ENCODE measurements at places on chromosomes 2 and 18.

DNA sequence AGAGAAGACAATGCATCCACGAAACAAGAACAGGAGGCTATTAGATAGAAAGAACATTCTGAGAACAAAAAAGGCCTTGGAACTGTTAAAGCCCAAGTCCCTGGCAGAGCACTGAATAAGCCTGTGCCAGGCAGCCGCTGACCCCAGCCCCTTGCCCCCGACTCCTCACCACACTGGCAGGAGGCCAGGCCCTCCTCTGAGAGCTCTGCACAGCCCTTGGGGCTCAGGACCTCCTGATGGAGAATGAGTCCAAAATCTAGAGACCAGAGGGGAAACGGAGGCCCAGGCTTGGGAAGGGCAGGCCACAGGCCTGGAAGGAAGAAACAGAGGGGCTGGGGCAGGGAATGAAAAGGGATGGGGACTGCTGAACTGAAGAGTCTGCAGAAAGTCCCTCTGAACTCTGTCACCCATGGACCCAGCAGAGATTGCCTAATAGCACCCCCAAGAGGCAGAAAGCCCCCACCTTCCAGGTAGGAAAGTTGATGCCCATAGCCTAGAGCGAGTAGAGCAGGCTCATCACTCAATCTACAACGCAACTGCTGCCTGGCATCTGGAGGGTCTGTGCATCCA lies 18.3 kb upstream of the TNS1 start:
- no peaks in the 10 kb centered on the region for H3K27me3 ChIP-seq
- no peak overlapping the region for H3K4me3 ChIP-seq
- no peak for DNase-seq
- H3K36me3 ChIP-seq = no peaks in the 10 kb centered on the region
- H3K27ac ChIP-seq = no peak overlapping the region
- H3K4me1 ChIP-seq = no peaks in the 10 kb centered on the region

GRCh38 chr2:689237-689636 lies 12.0 kb upstream of the TMEM18 start:
- no peaks in the 10 kb centered on the region for H3K36me3 ChIP-seq
- peaks cover 2% of the 10 kb centered on the region for H3K4me1 ChIP-seq
- DNase-seq = no peak
- H3K27me3 ChIP-seq = no peaks in the 10 kb centered on the region

DNA sequence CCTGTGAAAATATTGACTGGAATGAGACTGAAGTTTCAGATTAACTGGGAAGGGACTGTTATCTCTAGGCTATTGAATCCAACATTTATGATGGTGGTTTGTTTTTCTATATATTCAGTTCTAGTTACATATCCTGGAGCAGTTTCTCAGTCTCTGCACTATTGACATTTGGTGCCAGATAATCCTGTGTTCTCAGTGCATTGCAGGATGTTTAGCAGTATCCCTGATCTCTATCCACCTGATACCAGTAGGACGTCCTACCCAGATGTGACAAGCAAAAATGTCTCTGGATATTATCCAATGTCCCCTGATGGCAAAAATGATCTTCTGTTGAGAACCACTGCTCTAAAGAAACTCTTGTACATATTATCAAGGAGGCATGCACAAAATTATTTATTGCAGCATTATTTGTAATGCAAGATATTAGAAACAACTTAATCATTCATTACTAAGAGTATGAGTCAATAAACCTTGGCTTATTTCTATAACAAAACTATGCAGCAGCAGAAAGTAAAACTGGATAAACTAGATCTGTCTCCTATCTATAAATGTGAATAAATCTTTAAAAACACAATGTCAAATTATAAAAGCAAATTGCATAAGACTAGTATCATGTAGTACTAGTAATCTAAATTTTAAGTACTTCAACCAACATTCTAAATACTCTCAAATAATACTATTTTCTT lies 369.3 kb upstream of the RND3 start:
- H3K36me3 ChIP-seq = no peaks in the 10 kb centered on the region
- H3K4me3 ChIP-seq = no peak overlapping the region
- H3K4me1 ChIP-seq = no peaks in the 10 kb centered on the region

DNA sequence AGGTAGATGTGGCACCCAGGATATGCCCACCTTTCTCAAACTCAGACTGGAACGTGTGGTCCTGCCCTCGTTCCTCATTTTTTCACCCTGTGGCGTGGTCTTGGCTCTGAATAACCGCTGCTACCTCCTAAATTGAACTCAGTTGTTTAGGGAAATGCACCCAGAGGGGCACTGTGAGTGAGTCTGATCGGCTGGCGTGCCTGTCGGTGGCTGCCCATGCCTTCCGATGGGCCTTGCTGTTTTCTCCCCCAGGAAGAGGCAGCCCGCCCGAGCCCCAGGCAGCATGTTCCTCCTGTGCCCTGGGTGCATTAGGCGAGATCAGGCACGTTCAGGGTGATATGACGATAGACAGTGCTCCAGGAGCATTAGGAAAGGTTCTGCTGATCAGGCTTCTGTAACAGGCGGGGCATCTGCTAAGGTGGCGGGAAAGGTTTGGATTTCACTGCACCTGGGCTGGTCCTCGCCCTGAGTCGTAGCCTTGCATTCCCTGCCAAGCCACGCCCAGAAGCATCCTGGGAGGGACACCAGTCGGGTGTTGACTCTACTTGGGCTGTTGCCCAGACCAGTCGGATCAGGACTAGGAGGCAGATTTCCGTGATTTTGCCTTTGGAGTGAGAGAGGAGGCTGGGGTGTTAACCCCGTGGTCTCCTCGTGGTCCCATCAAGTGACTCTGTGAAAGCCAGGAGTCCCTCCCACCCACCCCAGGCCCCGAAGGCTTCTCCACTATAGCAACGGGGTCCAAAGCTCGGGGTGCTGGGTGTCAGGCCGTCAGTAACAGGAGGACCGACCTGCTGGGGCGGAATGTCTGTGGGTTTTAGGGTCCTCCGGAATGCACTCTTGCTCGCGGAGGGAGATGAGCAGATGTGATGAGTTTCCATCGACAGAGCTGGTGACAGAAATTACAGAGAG lies 75.1 kb downstream of the SH3BP4 start:
- DNase-seq = no peak
- no peaks in the 10 kb centered on the region for H3K27me3 ChIP-seq
- no peak overlapping the region for H3K27ac ChIP-seq
- H3K36me3 ChIP-seq = no peaks in the 10 kb centered on the region
- no peaks in the 10 kb centered on the region for H3K4me1 ChIP-seq

DNA sequence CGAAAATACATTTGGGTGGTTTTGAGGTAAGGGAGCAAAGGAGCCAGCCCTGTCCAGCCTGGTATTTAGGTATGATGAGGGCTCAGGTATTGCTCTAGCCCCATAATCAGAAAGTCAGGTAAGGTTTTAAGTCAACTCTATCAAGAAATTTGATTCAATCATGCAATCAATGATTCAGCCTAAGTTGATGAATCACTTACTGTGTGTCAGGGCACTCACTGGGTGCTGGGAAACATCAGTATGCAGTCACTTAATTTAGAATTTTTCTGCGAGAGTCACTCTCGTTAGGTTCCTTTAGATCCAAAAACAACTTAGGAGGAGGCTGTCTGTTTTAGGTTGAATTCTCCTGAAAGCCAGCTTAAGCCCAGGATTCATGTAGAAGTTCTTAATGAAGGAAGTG lies 17.7 kb upstream of the SERPINB2 start:
- no peak overlapping the region for H3K4me3 ChIP-seq
- H3K36me3 ChIP-seq = no peaks in the 10 kb centered on the region
- H3K27me3 ChIP-seq = peaks cover 3% of the 10 kb centered on the region
- no peak overlapping the region for H3K27ac ChIP-seq
- H3K4me1 ChIP-seq = no peaks in the 10 kb centered on the region

DNA sequence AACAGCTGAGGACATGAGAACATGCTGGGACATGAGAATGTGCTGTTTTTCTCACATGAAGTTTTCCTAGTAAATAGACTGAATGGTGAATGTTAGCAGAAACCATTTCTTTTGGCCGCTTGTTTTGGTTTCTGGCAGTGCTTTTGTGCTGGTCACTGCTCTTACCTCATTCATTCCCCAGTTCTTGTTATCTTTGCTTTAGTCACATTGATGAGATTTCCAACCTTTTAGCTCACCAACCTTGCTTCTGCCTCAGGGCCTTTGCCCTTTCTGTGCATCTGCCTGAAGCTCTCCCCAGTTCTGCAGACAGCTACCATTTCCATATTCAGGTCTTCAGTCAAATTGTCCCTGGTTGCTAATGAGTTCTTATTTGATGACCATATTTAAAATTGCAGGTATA lies 91.6 kb downstream of the PTPRM start:
- no peaks in the 10 kb centered on the region for H3K36me3 ChIP-seq
- no peak for DNase-seq
- H3K4me3 ChIP-seq = no peak overlapping the region
- H3K27ac ChIP-seq = no peak overlapping the region

GRCh38 chr2:176813621-176814049 lies 399.0 kb upstream of the HNRNPA3 start:
- H3K27ac ChIP-seq = no peak overlapping the region
- no peak for DNase-seq
- peaks cover 2% of the 10 kb centered on the region for H3K4me1 ChIP-seq
- H3K27me3 ChIP-seq = no peaks in the 10 kb centered on the region
- no peaks in the 10 kb centered on the region for H3K36me3 ChIP-seq

DNA sequence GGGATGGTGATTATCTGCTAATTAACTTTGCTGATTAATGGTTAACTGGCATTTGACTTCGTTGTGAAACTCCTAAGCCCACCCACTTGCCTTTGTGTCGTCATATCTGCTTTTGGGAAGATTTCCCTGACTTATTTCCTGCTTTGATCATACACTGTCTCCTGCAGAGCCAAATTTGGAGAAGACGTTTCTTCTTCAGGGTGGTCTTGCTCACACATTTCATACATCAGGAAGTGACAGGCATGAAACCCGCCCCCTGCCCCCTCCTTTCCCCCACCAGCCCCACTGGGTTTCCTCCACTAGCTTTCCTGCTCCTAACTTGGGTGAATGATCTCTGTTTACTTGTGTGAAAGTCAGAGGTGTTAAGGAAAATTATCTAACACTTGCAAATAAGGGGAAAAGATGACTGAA lies 300.1 kb downstream of the TSN start:
- no peaks in the 10 kb centered on the region for H3K27me3 ChIP-seq
- H3K4me3 ChIP-seq = no peak overlapping the region
- no peaks in the 10 kb centered on the region for H3K4me1 ChIP-seq

- no peaks in the 10 kb centered on the region for H3K27me3 ChIP-seq
- H3K36me3 ChIP-seq = no peaks in the 10 kb centered on the region
- no peak overlapping the region for H3K4me3 ChIP-seq
- peaks cover 8% of the 10 kb centered on the region for H3K4me1 ChIP-seq
Observed at GRCh38 chr2:111903930-111904439, 5.6 kb downstream of the MERTK start.

DNA sequence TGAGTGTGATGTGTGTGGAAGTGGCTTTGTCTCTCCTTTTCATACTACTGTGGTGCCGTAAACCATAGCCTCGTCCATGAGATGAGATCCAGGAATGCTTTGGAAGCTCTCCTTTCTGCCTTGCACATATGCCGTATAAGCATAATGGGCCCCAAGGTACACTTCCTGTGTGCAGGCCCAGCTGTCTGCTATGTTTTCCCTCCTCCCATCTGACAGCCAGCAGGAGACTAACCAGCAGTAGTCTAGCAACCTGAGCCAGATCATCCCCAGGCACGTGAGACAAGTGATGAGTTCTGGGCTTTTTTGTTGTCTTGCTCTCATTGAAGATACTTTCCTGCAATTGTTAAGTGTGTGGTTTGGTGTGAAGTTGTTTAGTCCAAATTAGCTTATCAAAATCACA lies 555.5 kb upstream of the LRRTM4 start:
- H3K27me3 ChIP-seq = no peaks in the 10 kb centered on the region
- H3K4me1 ChIP-seq = no peaks in the 10 kb centered on the region
- DNase-seq = no peak
- no peak overlapping the region for H3K4me3 ChIP-seq

- DNase-seq = no peak
- H3K27ac ChIP-seq = no peak overlapping the region
- no peaks in the 10 kb centered on the region for H3K27me3 ChIP-seq
- H3K4me1 ChIP-seq = no peaks in the 10 kb centered on the region
Observed at GRCh38 chr18:12296457-12296856, 11.6 kb upstream of the TUBB6 start.

DNA sequence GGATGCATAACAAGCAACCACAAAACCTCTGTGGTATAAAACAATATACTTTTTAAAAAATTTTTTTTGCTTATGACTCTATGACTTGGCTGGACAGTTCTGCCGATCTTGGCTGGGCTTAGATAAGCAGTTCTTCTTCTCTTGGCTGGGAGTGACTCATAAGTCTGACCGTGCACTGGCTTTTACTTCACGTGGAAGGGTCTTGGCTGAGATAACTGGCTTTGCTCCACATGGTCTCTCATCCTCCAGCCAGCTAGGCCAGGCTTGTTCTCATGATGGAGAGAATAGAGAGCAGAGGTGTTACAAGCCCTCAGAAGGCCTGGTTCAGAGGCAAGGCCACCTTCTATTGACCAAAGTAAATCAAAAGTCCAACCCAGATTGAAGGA lies 178.9 kb upstream of the SERPINE2 start:
- H3K4me1 ChIP-seq = no peaks in the 10 kb centered on the region
- DNase-seq = no peak
- H3K4me3 ChIP-seq = no peak overlapping the region

- no peak overlapping the region for H3K27ac ChIP-seq
- H3K27me3 ChIP-seq = no peaks in the 10 kb centered on the region
- no peaks in the 10 kb centered on the region for H3K4me1 ChIP-seq
- H3K36me3 ChIP-seq = no peaks in the 10 kb centered on the region
Observed at GRCh38 chr18:11387880-11388279, 221.5 kb upstream of the SLC35G4 start.

DNA sequence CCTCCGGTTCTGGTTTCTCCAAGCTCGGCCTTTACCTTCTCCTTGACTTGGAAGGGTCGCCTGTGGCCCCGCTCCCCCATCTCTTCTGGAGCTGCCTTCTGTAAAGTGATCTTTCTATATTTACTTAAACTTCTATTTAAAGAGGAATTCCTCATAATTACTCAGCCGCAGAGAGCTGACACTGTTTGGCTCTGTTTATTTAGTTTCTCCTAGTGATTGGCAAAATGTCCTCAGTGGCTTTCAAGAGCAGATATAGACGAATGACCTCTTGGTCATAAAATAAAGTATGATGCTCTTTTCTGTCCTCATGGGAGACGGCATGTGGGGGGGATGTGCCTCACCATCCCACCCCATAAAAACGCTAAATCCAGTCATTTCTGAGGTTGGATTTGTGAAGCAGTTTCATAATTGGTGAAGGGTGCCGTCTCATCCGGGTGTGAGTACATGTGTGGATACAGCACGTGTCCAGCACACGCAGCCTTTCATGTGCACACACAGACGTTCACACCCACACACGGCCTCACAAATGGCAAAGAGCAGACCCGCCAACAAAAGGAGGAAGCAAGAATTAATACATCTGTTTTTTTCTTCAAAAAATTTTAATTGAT lies 43.4 kb upstream of the SMAD7 start:
- peaks cover 34% of the 10 kb centered on the region for H3K4me1 ChIP-seq
- H3K4me3 ChIP-seq = no peak overlapping the region
- DNase-seq = no peak

GRCh38 chr2:200274116-200275075 lies 32.1 kb upstream of the SPATS2L start:
- no peaks in the 10 kb centered on the region for H3K27me3 ChIP-seq
- no peaks in the 10 kb centered on the region for H3K36me3 ChIP-seq
- no peak overlapping the region for H3K27ac ChIP-seq
- no peaks in the 10 kb centered on the region for H3K4me1 ChIP-seq
- H3K4me3 ChIP-seq = no peak overlapping the region

Measured in T-cell (primary cell).